NCI-H146 (cell line): ENCODE measurements at places on chromosomes 7 and 10.

GRCh38 chr7:36906448-36906847 is 182.2 kb upstream of the AOAH start:
- DNase-seq = peak; percentile 51

GRCh38 chr7:139844779-139845442 is 15.8 kb downstream of the TBXAS1 start:
- DNase-seq = no peak

DNA sequence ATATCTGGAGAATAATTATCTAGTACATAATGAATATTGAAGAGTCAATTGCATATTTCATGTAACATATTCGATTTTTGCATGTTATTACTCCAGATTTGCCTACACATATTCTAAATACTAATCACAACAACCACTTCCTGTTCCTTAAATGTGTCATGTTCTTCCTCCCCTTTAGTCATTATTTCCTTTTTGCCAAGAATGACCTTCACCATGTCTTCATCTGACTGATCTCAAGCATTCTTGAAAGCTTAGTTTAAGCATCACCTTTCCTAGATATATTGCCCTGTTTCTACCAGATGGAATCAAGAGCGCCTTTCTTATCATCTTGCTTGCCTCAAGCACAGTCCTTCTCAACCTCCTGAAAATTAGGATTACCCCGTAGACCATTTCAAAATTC is 23.5 kb upstream of the MEOX2 start:
- DNase-seq = no peak

GRCh38 chr7:108584211-108584610 is 14.5 kb downstream of the DNAJB9 start:
- DNase-seq = no peak

- no peak for DNase-seq
Observed at GRCh38 chr7:107614425-107614824, 34.4 kb downstream of the BCAP29 start.

DNA sequence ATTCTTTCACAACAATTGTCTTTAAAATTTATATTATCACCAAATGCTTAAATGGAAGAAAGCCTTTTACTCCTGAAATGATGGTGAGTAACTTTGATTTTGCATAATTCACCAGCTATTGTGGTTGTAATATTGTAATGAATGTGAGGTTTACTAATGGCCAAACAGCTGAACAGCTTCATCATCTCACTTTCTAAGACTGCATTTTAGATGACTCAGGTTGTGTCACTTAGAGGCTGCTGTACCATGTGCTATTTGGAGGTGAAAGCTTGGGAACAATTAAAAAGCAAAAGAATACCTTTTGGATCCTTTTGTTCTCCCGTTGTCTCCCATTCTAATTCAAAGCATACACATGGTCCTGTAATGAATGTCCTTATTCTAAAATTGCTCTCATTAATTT is 604.0 kb upstream of the PFKP start:
- DNase-seq = no peak

DNA sequence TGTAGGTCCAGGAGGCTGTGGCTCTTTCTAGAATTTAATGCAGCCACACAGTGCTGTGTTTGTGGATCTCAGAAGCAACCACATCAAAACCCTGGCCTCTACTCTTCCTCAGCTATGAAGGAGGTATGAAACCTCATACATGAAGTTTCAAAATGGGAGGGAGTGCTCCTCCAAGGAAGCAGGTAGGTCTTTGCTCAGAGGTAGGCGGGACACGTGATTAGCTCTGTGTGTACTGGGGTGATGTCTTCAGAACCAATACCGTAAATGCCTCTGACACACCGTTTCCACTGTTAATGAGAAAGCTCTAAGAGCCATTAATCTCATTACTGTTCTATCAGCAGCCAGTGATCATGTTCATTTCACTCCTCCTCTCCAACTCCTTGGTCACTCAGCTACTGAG is 126.1 kb downstream of the PLXNA4 start:
- no peak for DNase-seq
